ENCODE measurements at places on chromosomes 16 and 17. TPM values are rescaled to one million over a fixed set of nuclear protein-coding genes. Genes with fewer than 3 reads are reported as not detected.

ZSCAN10 gene
- not detected for total RNA-seq

GRCh38 chr17:35299135-35299534 lies 56.3 kb downstream of the SLFN5 start:
- DNase-seq, result no peak
- H3K4me3 ChIP-seq, result no peak overlapping the region
- H3K27ac ChIP-seq, result no peak overlapping the region

GRCh38 chr16:69917311-69917710 lies 33.8 kb upstream of the CLEC18A start:
- H3K36me3 ChIP-seq, result no peaks in the 10 kb centered on the region
- no peaks in the 10 kb centered on the region for H3K27me3 ChIP-seq
- H3K4me1 ChIP-seq, result peaks cover 24% of the 10 kb centered on the region
- peak overlapping the region; percentile 95 for H3K27ac ChIP-seq

SLC5A10 gene
- not detected for total RNA-seq

FA2H gene
- total RNA-seq, result not detected

- H3K27me3 ChIP-seq, result 0 out of 2 replicates have a peak, but pooled peaks cover 8% of the 10 kb centered on the region
- no peak overlapping the region for H3K4me3 ChIP-seq
- H3K4me1 ChIP-seq, result no peaks in the 10 kb centered on the region
Measured at GRCh38 chr17:45847747-45848146, 3.1 kb downstream of the SPPL2C start.

- no peaks in the 10 kb centered on the region for H3K27me3 ChIP-seq
- H3K4me3 ChIP-seq, result no peak overlapping the region
- H3K27ac ChIP-seq, result no peak overlapping the region
- H3K4me1 ChIP-seq, result no peaks in the 10 kb centered on the region
Measured at GRCh38 chr16:78441298-78441697, 341.8 kb downstream of the WWOX start.

ZNF652 gene
- total RNA-seq, result 17.2 TPM

DNA sequence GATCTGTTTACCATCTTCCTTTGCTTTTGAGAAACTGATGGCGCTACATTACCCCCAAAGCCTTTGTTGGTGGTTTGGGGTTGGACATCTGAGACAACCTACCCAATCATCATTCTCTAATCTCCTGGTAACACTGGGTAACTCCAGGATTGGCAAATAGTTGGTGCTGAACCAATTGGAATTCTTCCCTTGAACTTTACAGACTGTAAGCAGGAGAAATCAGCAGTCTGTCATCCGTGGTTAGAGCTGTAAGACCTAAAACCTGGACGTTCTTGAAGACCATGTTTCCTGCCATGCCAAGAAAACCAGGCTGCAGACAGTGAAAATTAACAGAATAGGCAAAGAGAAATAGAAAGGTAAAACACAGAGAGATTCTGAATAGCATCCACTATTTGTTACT lies 398.8 kb upstream of the SALL1 start:
- no peak overlapping the region for H3K27ac ChIP-seq
- H3K27me3 ChIP-seq, result no peaks in the 10 kb centered on the region
- H3K4me3 ChIP-seq, result no peak overlapping the region
- H3K36me3 ChIP-seq, result no peaks in the 10 kb centered on the region

- no peak overlapping the region for H3K4me3 ChIP-seq
- no peak overlapping the region for H3K27ac ChIP-seq
- H3K4me1 ChIP-seq, result no peaks in the 10 kb centered on the region
- no peak for DNase-seq
- H3K27me3 ChIP-seq, result no peaks in the 10 kb centered on the region
Measured at GRCh38 chr16:17965133-17965900, 371.2 kb downstream of the NPIPA8 start.

GRCh38 chr17:54239291-54239690 lies 416.6 kb downstream of the KIF2B start:
- no peaks in the 10 kb centered on the region for H3K27me3 ChIP-seq
- no peak for DNase-seq
- H3K27ac ChIP-seq, result no peak overlapping the region
- H3K4me1 ChIP-seq, result no peaks in the 10 kb centered on the region
- no peak overlapping the region for H3K4me3 ChIP-seq
- H3K36me3 ChIP-seq, result no peaks in the 10 kb centered on the region

DNA sequence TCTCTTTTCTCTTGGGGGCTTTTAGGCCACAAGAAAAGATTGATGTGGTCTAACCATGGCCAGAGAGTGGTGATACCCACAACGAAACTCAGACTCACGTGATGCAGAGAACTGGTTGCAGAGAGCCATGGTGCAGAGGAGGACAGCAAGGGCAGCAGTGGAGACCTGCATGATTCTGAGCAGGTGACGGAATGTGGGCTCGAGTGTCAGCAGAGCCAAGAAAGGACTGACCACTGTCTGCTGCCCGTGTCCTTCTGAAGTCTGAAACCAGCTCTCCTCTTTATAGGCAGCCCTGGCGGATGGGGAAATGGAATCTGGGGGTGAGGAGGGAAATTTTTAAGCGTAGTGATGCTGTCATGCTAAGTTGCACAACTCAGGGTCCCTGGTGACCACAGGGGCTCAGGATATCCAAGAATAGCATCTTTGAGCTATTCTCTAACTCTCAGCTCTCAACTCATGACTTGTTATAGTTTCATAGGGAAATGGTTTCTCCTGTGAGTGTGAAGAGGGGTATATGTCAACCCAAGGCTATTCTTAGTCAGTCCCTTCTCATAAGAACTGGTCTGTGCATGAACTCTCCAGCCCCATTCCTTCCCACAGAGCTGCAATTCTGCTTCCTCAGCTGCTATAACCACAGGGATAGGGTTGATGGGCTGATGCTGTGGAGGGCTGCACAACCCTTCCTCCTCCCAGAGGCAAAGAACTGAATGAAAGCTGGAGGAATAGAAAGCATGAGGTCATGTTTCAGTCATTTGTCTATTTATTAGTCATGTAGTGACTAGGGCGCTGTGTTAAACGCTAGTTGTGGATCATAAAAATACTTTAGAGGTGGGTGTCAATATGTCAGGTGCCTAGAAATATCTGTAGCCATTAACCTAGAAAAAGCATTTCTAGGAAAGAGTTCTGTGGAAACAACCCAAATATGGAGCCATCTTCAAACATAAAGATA lies at the start of gene CCL3:
TSS of gene CCL3 (minus strand) at position 256 of the 949 bp plus-strand sequence. CDS start at position 171, 85 bp downstream.
- H3K27ac ChIP-seq, result no peak within 1 kb of the TSS
- H3K27me3 ChIP-seq, result no peaks in the 10 kb centered on the region
- H3K4me1 ChIP-seq, result no peaks in the 10 kb centered on the region
- no peaks in the 10 kb centered on the region for H3K36me3 ChIP-seq

GRCh38 chr16:50497592-50497991 lies 50.6 kb upstream of the NKD1 start:
- no peak overlapping the region for H3K4me3 ChIP-seq
- no peaks in the 10 kb centered on the region for H3K27me3 ChIP-seq
- H3K4me1 ChIP-seq, result peaks cover 22% of the 10 kb centered on the region
- H3K27ac ChIP-seq, result no peak overlapping the region

- H3K27ac ChIP-seq, result no peak overlapping the region
- H3K4me3 ChIP-seq, result no peak overlapping the region
- H3K4me1 ChIP-seq, result no peaks in the 10 kb centered on the region
- DNase-seq, result no peak
- H3K36me3 ChIP-seq, result no peaks in the 10 kb centered on the region
- no peaks in the 10 kb centered on the region for H3K27me3 ChIP-seq
Measured at GRCh38 chr17:50614471-50615051, 20.1 kb upstream of the ABCC3 start.

KRT25 gene
- total RNA-seq, result not detected

DNA sequence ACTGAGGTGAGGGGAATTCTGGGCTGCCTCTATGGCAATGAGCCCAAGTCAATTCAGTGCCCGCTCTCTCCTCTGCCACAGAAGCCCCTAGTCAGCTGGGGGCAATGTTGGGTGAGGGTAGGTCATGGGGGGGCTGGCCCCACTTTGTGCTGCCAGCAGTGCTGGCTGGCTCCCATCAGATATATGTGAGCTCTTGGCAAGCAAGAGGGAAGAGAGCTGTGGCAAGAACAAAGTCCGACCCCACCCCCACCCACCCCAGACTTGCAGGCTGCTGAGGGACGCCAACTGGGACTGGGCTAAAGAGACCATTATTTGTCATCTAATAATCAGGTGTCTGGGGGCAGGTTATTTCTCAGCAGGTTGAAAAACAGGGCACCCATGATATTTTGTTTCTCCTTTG lies 89.4 kb downstream of the YPEL2 start:
- H3K36me3 ChIP-seq, result no peaks in the 10 kb centered on the region
- peaks cover 24% of the 10 kb centered on the region for H3K4me1 ChIP-seq
- no peak for DNase-seq
- no peaks in the 10 kb centered on the region for H3K27me3 ChIP-seq

DNA sequence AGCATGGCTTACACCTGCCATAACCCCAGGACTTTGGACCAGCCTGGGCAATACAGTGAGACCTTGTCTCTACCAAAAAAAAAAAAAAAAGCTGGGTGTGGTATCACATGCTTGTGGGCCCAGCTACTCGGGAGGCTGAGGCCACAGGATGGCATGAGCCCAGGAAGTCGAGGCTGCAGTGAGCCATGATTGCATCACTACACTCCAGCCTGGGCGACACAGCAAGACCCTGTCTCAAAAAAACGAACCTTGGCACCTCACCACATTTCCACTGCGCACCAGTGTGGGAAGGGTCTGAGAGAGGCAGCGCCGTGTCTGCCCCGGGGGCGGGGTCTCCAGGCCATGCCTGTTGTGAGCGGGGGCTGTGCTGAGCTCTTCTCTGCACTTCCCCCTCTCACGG lies 6.3 kb downstream of the ACSF3 start:
- H3K27ac ChIP-seq, result no peak overlapping the region
- no peaks in the 10 kb centered on the region for H3K27me3 ChIP-seq
- H3K4me1 ChIP-seq, result peaks cover 3% of the 10 kb centered on the region
- peak; percentile 47 for DNase-seq

CACNB1 gene
- 6.6 TPM for total RNA-seq

TRAPPC1 gene
- total RNA-seq, result 37.8 TPM

All from GM23248 (cell line).